NCI-H2107 (cell line): ENCODE measurements at places on chromosomes 13 and 19.

- peak; percentile 83 for DNase-seq
Measured at GRCh38 chr19:588093-588740, 1.5 kb upstream of the HCN2 start.

DNA sequence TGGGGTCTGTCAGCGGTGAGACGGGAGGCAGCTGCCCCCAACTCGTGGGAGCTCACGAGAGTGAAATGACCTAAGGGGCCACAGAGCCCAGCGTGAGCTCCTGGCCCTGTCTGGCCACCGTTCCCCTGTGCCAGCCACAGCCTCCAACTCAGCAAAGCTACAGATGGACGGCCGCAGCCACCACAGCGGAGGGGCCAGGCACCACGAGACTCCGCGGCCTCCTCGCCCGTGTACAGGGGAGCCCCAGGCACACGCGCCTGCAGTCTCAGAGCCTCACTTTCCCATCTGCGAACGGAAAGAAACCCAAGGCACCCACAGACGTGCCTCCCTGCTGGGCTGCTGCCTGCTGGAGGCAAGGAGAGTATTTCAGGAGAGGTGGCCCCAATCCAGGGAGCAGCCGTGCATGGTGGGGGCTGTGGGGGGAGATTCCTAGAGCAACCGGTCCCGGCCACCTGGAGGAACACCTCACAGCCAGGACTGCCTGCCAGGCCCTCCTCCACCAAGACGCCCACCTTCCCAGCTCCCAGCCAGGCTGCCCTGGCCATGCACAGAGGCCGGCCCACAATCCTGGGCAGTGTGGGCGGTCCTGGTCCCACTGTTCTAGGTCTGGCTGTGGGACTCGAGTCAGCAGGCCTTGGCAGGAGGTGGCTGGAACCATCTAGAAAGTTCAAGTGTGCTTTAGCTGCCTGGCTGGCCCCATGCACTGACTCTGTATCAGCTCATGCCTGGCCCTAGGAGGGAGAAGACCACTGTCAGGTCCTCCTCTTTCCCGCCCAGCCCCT lies 1.9 kb downstream of the MKNK2 start:
- DNase-seq = no peak

- no peak for DNase-seq
Measured at GRCh38 chr13:84962141-84962750, 837.0 kb downstream of the SLITRK6 start.

DNA sequence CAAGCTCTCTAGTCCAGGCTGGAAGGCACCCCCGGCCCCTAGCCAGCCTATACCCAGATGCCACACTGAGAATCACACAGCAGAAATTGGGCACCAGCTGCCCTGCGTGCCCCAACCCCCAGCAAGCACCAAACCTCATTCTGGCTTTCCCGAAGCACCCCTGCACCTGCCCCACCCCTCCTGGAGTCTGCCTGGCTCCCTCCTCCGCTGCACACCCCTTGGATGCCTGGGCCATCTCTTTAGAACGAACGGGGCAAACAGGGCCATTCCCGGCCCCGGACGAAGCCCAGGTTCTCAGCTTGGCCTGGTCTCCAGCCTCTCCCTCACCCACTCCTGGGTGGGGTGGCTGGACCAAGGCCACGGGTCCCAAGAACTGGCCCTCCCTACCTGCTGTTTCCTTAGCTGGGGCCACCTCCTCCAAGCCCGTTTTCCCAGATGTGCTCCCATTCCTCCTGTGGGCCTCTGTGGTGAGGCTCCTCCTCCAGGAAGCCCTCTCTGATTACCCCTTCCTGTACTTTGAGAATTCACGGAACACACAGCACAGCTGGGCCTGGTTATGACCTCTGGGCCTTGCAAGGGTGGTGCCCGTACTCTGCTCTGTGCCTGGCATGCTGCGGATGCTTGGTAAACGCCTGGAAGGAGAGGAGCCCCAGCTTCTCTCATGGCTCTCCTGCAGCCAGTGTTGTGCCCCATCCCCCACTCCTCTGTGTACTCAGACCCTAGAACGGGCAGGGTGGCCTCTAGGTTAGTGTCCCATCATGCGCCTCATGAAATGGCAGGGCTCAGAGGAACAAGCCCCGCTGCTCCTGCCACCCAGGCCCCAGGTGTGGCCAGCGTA lies 21.4 kb downstream of the CEBPG start:
- DNase-seq = no peak

DNA sequence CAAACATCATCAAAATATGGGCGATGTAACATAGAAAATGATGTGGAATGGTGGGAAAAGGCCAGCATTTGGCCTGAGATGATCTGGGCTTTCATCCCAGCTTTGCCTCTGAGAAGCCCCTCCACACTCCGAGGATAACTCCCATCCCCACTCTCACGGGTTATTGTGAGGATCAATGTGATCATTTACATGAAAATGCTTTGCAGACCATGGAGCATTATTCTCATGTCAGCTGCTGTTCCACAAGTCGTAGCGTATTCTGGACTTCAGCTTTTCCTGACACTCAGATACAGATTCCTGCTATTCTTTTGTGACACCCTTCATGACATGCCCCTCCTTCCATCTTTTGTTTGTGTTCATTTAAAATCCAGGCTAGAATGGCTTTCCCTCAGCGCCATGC lies 86.5 kb downstream of the NUFIP1 start:
- no peak for DNase-seq

DNA sequence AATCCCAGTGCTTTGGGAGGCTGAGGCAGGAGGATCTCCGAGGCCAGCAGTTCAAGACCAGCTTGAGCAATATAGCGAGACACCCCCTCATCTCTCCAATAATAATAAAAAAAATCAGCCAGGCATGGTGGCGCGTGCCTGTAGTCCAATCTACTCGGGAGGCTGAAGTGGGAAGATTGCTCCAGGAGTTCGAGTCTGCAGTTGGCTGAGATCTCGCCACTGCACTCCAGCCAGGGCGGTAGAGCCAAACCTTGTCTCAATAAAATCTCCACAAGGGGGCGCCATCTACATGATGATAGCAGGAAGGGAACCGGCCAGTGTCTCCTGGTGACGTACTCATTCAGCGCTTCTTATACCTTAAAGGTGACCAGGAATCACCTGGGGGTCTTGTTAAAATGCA lies 13.6 kb upstream of the C5AR1 start:
- peak; percentile 89 for DNase-seq

DNA sequence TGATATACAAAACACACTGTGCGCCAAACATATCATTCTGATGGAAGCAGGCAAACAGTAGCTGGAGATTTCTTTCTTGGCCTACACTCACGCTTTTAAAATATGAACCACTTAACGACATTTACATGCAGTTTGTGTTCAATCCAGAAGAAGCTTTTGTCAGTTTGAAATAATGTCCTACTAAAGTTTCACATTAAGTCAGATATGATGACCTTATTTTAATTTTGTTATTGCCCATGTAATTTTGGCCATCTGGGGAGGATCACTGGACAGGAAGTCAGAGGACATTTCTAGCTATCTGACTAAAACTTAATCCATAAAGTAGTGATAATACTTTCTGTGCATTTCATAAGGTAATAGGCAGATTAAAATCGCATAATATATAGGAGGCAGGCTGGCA lies 98.1 kb downstream of the DCLK1 start:
- DNase-seq = no peak

DNA sequence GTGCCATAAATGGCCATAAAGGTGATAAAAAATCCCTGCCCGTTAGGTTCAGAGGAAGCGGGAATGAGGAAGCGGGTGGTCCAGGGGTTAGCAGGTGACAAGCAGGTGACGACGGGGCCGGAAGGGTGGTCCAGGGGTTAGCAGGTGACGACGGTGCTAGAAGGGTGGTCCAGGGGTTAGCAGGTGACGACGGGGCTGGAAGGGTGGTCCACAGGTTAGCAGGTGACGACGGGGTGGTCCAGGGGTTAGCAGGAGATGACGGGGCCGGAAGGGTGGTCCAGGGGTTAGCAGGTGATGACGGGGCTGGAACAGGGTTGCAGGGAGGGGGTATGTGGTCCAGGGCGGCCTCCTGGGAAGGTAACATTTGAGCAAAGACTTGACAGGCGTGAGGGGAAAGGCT lies 6.3 kb downstream of the PRSS57 start:
- DNase-seq = no peak

DNA sequence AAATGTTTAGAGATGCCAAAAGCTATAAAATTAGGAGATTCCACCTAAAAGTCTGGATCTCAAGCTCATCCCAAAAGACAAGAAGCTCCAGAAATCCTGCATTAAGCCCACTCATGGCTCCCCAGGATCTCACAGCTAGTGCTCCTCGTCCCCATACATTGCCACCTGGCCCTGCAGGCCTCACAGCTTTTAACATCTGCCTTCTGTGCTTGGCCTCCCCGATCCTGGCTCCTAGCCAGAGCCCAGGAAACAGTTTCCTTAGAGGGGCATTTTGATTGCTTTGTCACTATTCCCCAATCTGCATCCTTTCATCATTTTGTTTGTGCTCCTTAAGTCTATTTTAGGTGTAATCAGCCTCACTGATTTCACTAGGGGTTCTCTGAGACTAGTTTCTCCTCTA lies 14.5 kb upstream of the DCT start:
- no peak for DNase-seq

DNA sequence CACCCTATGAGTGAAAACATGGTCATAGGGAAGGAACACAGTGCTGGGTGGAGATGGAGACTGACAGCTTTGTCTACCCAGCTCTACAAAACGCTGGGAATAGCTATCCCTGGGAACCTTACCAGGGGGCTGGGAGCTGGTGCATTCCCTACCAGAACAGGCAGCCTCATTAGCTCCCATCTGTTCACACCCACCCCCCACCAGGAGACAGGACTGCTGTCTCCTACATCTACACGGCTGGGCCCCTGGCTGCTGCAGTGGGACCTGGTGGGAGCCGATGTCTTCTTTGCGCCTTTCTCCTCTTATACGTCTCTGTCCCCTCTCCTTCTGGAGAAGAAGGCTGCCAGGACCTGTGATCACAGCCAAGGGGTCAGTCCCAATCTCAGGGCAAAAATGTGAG lies 90.8 kb downstream of the UQCRFS1 start:
- no peak for DNase-seq

DNA sequence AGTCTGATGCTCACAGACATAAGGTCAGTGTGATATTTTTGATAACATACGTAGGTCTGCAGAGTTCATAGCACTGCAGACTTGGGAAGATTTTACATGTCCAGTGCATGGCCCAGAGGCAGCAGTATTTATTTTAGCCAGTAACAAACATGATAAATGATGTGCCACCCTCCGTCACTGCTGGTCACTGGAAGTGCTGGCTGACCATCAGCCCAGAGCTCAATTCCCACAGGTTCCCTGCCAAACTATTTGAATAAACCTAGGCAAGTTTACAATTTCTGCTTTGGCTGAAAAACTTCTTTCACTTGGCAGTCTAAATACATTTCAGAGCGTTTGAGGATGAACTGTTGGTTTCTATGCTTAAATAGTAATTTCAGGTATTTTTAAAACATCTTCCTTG lies 135.5 kb upstream of the EDNRB start:
- no peak for DNase-seq

DNA sequence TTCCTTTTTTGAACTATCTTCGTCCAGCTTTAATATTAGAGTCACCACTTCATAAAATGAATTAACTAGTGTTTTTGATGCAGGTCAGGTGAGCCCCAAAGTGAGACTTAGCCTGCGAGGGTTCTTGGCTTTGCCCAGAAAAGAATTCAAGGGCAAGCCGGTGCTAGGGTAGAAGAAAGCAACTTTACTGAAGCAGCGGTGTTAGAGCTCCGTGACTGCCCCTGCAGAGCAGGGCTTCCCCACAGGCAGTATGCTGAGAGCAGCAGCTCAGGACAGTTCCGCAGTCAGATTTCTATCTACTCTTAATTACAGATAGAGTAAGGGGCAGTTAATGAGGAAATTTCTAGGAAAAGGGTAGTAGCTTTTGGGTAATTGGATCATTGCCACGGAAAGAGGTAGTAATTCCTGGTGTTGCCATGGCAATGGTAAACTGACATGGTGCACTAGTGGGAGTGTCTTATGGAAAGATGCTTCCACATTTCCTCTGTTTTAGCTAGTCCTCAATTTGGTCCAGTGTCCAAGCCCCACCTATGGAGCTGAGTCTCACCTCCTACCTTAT lies 432.2 kb upstream of the ZNF507 start:
- no peak for DNase-seq

DNA sequence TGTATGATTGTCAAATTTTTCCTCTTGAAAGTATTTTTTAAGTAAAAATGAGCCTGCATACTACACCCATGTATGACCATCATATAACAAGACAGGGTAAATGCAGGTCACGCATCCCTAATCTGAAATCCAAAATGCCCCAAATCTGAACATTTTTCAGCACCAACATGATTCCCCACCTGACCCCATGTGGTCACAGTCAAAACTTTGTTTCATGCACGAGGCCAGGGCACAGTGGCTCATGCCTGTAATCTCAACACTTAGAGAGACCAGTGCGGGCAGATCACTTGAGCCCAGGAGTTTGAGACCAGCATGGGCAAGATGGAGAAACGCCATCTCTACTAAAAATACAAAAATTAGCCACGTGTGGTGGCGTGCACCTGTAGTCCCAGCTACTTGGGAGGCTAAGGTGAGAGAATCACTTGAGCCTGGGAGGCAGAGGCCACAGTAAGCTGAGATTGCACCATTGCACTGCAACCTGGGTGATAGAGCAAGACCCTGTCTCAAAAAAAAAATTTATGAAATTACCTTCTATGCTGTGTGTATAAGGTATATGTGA lies 63.7 kb upstream of the NPAS1 start:
- DNase-seq = no peak

GRCh38 chr13:100382785-100383184 lies 205.8 kb downstream of the GGACT start:
- no peak for DNase-seq

DNA sequence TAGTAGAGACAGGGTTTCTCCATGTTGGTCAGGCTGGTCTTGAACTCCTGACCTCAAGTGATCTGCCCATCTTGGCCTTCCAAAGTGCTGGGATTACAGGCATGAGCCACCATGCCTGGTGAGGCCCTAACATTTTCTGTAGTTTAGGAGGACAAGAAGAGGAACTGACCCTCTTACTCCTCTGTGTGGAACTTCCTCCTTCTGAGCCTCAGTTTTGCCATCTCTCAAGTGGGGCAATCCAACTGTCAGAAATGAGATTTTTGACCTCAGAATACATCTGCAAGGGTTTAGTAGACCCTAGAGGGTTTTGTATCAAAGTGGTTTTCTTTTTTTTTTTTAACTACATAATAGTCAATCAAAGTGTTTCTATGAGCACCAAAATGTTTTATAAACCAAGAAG lies 2.4 kb downstream of the DKKL1 start:
- no peak for DNase-seq

- DNase-seq = no peak
Measured at GRCh38 chr13:107231944-107232343, 664.0 kb upstream of the ARGLU1 start.

- DNase-seq = no peak
Measured at GRCh38 chr19:925087-925525, 729 bp upstream of the ARID3A start.

- DNase-seq = no peak
Measured at GRCh38 chr13:33525763-33526162, 240.2 kb upstream of the STARD13 start.

- no peak for DNase-seq
Measured at GRCh38 chr13:102944821-102945220, 99.0 kb downstream of the ERCC5 start.

- DNase-seq = no peak
Measured at GRCh38 chr13:114064450-114065140, 67.8 kb downstream of the RASA3 start.

- no peak for DNase-seq
Measured at GRCh38 chr13:77300176-77301037, 26.5 kb downstream of the MYCBP2 start.
